Gastrocnemius medialis (tissue), 4 donors: ENCODE measurements at places on chromosomes 6 and 20. TPM values are rescaled to one million over a fixed set of nuclear protein-coding genes. Genes with fewer than 3 reads are reported as not detected.

DNA sequence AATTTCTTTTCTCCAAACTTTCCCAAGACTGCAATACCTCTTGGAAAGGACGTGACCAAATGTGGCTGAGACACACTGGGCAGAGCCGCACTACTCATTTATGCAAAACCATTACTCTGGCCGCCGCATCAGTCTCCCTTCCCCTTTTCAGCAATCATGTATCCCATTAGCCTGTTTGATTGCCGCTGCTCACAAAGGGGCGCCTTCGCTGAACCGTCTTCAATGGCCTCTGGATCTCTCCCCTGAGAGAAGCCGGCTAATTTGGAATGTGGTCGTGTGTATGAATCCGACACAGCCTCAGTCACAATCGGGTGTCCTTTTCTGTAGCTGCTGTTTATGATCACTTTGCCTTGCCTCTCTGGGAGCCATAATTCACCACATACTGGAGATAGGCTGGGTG is 361.1 kb downstream of the ZFAND3 start:
- H3K27ac ChIP-seq = no peak overlapping the region
- H3K4me1 ChIP-seq = peaks cover 5% of the 10 kb centered on the region
- H3K27me3 ChIP-seq = no peaks in the 10 kb centered on the region
- DNase-seq = no peak

GRCh38 chr6:159450815-159451465 is 242.1 kb downstream of the SOD2 start:
- no peak for DNase-seq
- no peaks in the 10 kb centered on the region for H3K27me3 ChIP-seq
- H3K4me3 ChIP-seq = no peak overlapping the region
- H3K27ac ChIP-seq = no peak overlapping the region
- H3K4me1 ChIP-seq = no peaks in the 10 kb centered on the region

- H3K4me3 ChIP-seq = no peak overlapping the region
- H3K27ac ChIP-seq = no peak overlapping the region
- no peaks in the 10 kb centered on the region for H3K4me1 ChIP-seq
- DNase-seq = peak; percentile 37
- no peaks in the 10 kb centered on the region for H3K36me3 ChIP-seq
Measured at GRCh38 chr6:1200409-1201101, 111.3 kb upstream of the FOXQ1 start.

- no peak overlapping the region for H3K4me3 ChIP-seq
- no peaks in the 10 kb centered on the region for H3K36me3 ChIP-seq
- no peaks in the 10 kb centered on the region for H3K27me3 ChIP-seq
- no peaks in the 10 kb centered on the region for H3K4me1 ChIP-seq
- no peak overlapping the region for H3K27ac ChIP-seq
Measured at GRCh38 chr6:85406641-85407075, 43.2 kb upstream of the NT5E start.

DNA sequence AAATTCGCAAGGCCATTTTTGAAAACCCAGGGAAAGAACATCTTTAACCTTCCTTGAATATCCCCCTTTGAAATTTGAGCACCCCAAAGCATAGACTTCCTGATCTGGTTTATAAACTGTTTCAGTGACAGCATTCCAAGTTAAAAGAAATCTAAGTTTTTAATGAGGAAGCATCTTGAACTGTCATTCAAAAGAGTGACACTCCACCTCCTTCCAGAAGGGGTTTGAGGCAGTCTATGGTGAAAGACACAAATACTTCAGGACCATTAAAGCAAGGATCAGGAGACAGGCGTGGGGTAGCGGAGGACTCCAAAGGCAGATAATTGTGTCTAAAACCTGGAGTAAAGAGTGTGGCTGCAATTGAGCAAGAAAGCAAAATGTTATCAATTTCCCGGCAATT is 691 bp downstream of the GHRH start:
- DNase-seq = no peak
- no peaks in the 10 kb centered on the region for H3K27me3 ChIP-seq
- no peak overlapping the region for H3K27ac ChIP-seq
- H3K4me3 ChIP-seq = no peak overlapping the region

Gene CST9L
- total RNA-seq = not detected

Gene HRH3
- total RNA-seq = not detected

Gene BAK1
- 5.8 TPM for total RNA-seq

DNA sequence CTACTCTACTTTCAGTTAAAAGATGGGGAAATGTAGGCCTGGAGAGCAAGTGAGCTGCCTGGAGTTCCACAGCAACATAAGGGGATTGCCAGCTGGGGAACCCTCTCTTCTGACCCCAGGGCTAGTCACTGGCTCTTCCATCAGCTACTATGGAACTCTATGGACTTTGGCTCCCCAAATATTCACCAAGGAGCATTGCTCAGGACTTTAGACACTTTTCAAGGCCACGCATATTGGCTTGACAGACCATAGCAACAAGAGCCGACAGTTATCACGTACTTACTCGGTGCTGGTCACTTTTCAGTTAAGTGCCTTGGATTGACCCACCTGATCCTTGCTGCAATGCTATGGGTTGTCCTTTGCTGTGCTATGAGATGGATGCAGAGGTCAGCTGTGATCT is 360.7 kb upstream of the CHD6 start:
- no peaks in the 10 kb centered on the region for H3K4me1 ChIP-seq
- no peaks in the 10 kb centered on the region for H3K27me3 ChIP-seq
- no peaks in the 10 kb centered on the region for H3K36me3 ChIP-seq
- DNase-seq = no peak
- no peak overlapping the region for H3K4me3 ChIP-seq

Gene SLC17A4
- not detected for total RNA-seq

DNA sequence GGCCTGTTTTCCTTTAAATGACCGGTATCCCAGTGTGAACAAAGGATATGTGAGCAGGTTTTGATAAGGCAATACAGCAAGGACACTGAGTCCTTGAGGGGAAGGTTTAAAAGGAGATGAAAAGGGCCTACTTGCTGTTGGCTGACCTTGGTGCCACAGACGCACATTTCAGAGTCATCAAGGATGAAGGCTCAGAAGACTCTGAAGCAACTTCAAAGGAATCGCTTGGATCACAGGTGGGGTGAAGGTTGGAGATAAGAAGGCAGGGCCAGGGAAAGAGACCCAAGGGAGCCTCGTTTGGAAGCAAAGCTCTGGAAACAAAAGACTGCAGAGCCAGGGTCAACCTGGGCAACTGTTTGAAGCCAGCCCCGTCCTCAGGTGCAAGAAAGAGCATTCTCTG is 30.1 kb upstream of the PNPLA1 start:
- H3K36me3 ChIP-seq = no peaks in the 10 kb centered on the region
- H3K4me1 ChIP-seq = no peaks in the 10 kb centered on the region
- DNase-seq = no peak

GRCh38 chr20:35561268-35561667 is 19.4 kb downstream of the ERGIC3 start:
- no peaks in the 10 kb centered on the region for H3K36me3 ChIP-seq
- H3K4me1 ChIP-seq = no peaks in the 10 kb centered on the region
- H3K27ac ChIP-seq = no peak overlapping the region

GRCh38 chr20:2080532-2081224 is 20.9 kb upstream of the STK35 start:
- no peaks in the 10 kb centered on the region for H3K27me3 ChIP-seq
- no peak overlapping the region for H3K27ac ChIP-seq
- no peak overlapping the region for H3K4me3 ChIP-seq
- no peak for DNase-seq

GRCh38 chr6:47086051-47086770 is 44.1 kb upstream of the ADGRF1 start:
- DNase-seq = no peak
- H3K36me3 ChIP-seq = no peaks in the 10 kb centered on the region
- peaks cover 6% of the 10 kb centered on the region for H3K4me1 ChIP-seq

DNA sequence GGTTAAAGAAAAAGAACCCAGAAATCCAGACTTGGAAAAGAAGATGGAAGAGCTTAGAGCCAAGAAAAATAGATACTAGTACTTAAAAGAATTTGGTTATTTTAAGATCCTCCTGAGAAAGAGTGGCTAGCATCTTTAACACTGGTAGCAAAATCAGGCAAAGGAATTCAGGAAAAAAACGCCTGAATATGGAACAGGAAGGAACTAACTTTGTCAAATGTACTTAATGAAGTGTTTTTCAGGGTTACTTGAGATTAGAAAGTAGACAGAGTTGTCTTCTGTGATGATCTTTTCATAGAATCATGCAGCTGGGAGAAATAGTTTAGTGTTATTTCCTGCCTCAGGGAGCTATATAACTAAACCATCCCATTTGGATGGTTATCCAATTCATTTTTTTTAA is 50.8 kb upstream of the SASH1 start:
- DNase-seq = no peak
- no peak overlapping the region for H3K4me3 ChIP-seq
- no peaks in the 10 kb centered on the region for H3K36me3 ChIP-seq

GRCh38 chr6:87633851-87634250 is 43.9 kb downstream of the ORC3 start:
- H3K4me1 ChIP-seq = peaks cover 5% of the 10 kb centered on the region
- no peak overlapping the region for H3K4me3 ChIP-seq
- H3K36me3 ChIP-seq = no peaks in the 10 kb centered on the region
- H3K27me3 ChIP-seq = no peaks in the 10 kb centered on the region

Gene TNXB
- total RNA-seq = 12.0 TPM

GRCh38 chr20:3121955-3122610 is 37.6 kb upstream of the AVP start:
- H3K4me1 ChIP-seq = peaks cover 20% of the 10 kb centered on the region
- no peak for DNase-seq
- no peak overlapping the region for H3K4me3 ChIP-seq
- no peaks in the 10 kb centered on the region for H3K27me3 ChIP-seq
- peaks cover 19% of the 10 kb centered on the region for H3K36me3 ChIP-seq

Gene CPNE5
- total RNA-seq = 0.11 TPM

Gene ETV7
- not detected for total RNA-seq

Gene RAET1E
- not detected for total RNA-seq

Gene CST2
- total RNA-seq = not detected

Gene STX11
- 5.2 TPM for total RNA-seq

DNA sequence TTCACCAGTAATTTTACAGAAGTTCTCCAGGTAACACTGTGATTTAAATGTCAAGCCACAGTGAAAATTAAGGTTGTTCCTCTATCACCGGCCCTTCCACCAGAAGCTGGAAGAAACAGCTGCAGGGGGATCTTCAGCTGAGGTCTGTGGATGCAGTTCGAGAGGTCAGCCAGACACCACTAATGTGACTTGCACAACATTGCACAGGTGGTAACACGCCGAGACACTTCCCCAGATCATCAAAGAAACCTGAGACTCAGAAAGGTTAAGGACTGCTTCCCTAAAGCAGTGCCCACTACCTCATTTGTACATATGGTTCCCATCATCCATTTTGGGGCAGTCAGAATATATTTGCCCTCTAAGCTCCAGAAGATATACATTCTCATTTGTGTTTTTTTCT is 8.1 kb upstream of the SERPINB9 start:
- no peak overlapping the region for H3K27ac ChIP-seq
- no peaks in the 10 kb centered on the region for H3K36me3 ChIP-seq
- no peaks in the 10 kb centered on the region for H3K27me3 ChIP-seq
- no peaks in the 10 kb centered on the region for H3K4me1 ChIP-seq

- no peaks in the 10 kb centered on the region for H3K36me3 ChIP-seq
- no peaks in the 10 kb centered on the region for H3K27me3 ChIP-seq
- H3K4me1 ChIP-seq = no peaks in the 10 kb centered on the region
- no peak for DNase-seq
- H3K4me3 ChIP-seq = no peak overlapping the region
Measured at GRCh38 chr6:23953976-23954375, 172.0 kb upstream of the NRSN1 start.

- peaks cover 3% of the 10 kb centered on the region for H3K36me3 ChIP-seq
- no peak overlapping the region for H3K4me3 ChIP-seq
- no peak for DNase-seq
- no peaks in the 10 kb centered on the region for H3K4me1 ChIP-seq
Measured at GRCh38 chr6:501891-502601, 110.5 kb downstream of the IRF4 start.

GRCh38 chr6:108027056-108027455 is 47.5 kb downstream of the OSTM1 start:
- no peaks in the 10 kb centered on the region for H3K4me1 ChIP-seq
- DNase-seq = no peak
- no peak overlapping the region for H3K4me3 ChIP-seq
- no peaks in the 10 kb centered on the region for H3K27me3 ChIP-seq

Gene CFB
- total RNA-seq = 1.0 TPM

- H3K27me3 ChIP-seq = no peaks in the 10 kb centered on the region
- no peak overlapping the region for H3K4me3 ChIP-seq
- no peak for DNase-seq
- H3K36me3 ChIP-seq = no peaks in the 10 kb centered on the region
- H3K4me1 ChIP-seq = no peaks in the 10 kb centered on the region
Measured at GRCh38 chr20:61162451-61162850, 89.6 kb upstream of the CDH4 start.

Gene PEDS1
- 36.6 TPM for total RNA-seq

GRCh38 chr20:18224968-18225568 is 63.3 kb upstream of the ZNF133 start:
- no peak overlapping the region for H3K4me3 ChIP-seq
- DNase-seq = peak; percentile 8
- no peak overlapping the region for H3K27ac ChIP-seq
- H3K36me3 ChIP-seq = no peaks in the 10 kb centered on the region
- H3K4me1 ChIP-seq = no peaks in the 10 kb centered on the region

- no peak overlapping the region for H3K4me3 ChIP-seq
- H3K36me3 ChIP-seq = no peaks in the 10 kb centered on the region
- no peaks in the 10 kb centered on the region for H3K4me1 ChIP-seq
- H3K27ac ChIP-seq = no peak overlapping the region
- no peak for DNase-seq
- no peaks in the 10 kb centered on the region for H3K27me3 ChIP-seq
Measured at GRCh38 chr6:2534406-2535042, 216.2 kb downstream of the MYLK4 start.

- H3K27me3 ChIP-seq = no peaks in the 10 kb centered on the region
- no peak overlapping the region for H3K27ac ChIP-seq
- no peaks in the 10 kb centered on the region for H3K36me3 ChIP-seq
- H3K4me1 ChIP-seq = no peaks in the 10 kb centered on the region
- no peak for DNase-seq
Measured at GRCh38 chr6:80338201-80338836, 231.8 kb downstream of the BCKDHB start.

GRCh38 chr6:8642131-8642530 is 206.8 kb upstream of the SLC35B3 start:
- no peaks in the 10 kb centered on the region for H3K27me3 ChIP-seq
- no peak for DNase-seq
- no peaks in the 10 kb centered on the region for H3K36me3 ChIP-seq
- no peak overlapping the region for H3K4me3 ChIP-seq
- H3K27ac ChIP-seq = no peak overlapping the region

Gene ABHD16A
- 82.9 TPM for total RNA-seq

GRCh38 chr6:169188051-169188470 is 65.6 kb downstream of the THBS2 start:
- H3K4me1 ChIP-seq = no peaks in the 10 kb centered on the region
- H3K4me3 ChIP-seq = no peak overlapping the region
- DNase-seq = no peak
- no peaks in the 10 kb centered on the region for H3K27me3 ChIP-seq
- no peaks in the 10 kb centered on the region for H3K36me3 ChIP-seq
- no peak overlapping the region for H3K27ac ChIP-seq

Gene OR2H2
- total RNA-seq = not detected

DNA sequence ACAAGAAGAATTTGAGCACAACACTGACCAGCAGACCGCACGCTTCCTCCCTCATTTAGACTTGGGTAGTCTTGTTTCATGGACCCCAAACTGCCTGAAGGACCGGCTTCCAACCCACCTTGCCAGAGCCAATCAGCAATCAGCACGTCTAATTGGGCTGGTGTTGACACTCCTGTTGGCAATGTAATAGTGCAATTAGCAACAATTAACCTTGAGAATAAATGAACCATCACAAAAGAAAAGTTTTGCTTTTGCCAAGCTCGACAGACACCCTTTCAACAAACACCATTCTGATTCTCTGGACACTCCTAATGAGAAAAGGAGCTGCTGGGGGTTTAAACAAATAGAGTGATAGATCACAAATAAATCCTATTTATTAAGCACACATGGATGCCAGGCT is 61.0 kb downstream of the EDN3 start:
- no peaks in the 10 kb centered on the region for H3K27me3 ChIP-seq
- no peaks in the 10 kb centered on the region for H3K4me1 ChIP-seq
- H3K4me3 ChIP-seq = no peak overlapping the region
- H3K27ac ChIP-seq = no peak overlapping the region
